ENCODE measurements at places on chromosomes 5 and 9. TPM values are rescaled to one million over a fixed set of nuclear protein-coding genes. Genes with fewer than 3 reads are reported as not detected.

- H3K4me1 ChIP-seq = no peaks in the 10 kb centered on the region
- H3K27ac ChIP-seq = no peak overlapping the region
- H3K4me3 ChIP-seq = no peak overlapping the region
- H3K27me3 ChIP-seq = no peaks in the 10 kb centered on the region
- H3K36me3 ChIP-seq = no peaks in the 10 kb centered on the region
Observed at GRCh38 chr5:131685516-131686171, 50.6 kb upstream of the RAPGEF6 start.

The ELAVL2 gene
- total RNA-seq = not detected

GRCh38 chr5:163727028-163727427, 221.6 kb downstream of the MAT2B start:
- H3K4me1 ChIP-seq = no peaks in the 10 kb centered on the region
- no peaks in the 10 kb centered on the region for H3K36me3 ChIP-seq
- no peak overlapping the region for H3K4me3 ChIP-seq

The GABBR2 gene
- total RNA-seq = not detected

The ROPN1L gene
- total RNA-seq = not detected

The C9 gene
- total RNA-seq = not detected

DNA sequence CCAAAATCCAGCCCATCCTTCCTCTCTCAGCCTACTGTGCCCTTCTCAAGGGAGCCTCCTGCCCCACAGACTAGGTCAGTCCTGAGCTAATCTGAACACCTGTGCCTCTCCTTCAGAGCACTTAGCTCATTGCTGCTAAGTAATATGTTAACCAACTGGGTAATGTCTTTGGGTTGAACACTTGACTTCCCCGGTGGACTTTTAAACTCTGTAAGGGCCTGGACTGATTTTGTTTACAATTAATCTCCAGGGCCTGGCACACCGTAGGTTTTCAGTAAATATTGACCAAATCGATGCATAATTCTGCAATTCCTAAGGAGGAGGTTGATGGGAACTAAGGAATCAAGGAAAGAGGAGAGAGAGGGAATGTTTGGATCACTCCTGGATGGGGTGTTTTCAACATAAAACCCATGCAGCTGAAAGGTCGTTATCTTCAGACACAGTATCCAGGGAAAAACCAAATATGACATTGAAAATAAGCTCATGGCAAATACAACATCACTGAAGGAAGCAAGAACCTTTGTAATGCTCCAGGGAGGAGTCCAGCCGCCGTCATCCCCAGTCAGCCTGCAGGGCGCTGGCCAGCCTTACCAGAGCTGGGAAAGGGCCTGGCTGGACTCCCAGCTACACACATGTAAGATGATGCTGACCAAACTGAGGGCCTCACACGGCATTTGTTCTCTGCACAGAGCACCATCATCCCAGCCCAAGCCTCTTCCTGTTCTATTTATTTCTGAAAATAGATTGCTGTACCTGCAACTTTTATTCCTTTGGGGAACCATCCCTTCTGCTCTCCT, 166.3 kb downstream of the C5orf15 start:
- H3K4me1 ChIP-seq = no peaks in the 10 kb centered on the region
- no peak for DNase-seq

- H3K36me3 ChIP-seq = no peaks in the 10 kb centered on the region
- H3K4me3 ChIP-seq = no peak overlapping the region
- no peaks in the 10 kb centered on the region for H3K27me3 ChIP-seq
Observed at GRCh38 chr9:77793849-77794248, 145.7 kb upstream of the GNA14 start.

DNA sequence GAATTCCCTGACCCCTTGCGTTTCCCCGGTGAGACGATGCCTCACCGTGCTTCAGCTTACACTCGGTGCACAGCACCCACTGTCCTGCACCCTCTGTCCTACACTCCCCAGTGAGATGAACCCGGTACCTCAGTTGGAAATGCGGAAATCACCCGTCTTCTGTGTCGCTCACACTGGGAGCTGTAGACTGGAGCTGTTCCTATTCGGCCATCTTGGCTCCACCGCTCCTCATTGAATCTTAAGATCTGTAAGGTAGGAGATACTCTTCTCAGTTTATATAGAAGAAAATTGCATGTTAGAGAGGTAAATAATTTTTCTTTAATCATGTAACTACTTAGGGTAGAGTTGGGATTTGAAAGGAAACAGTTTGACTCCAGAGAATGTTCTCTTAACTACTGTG, 62.2 kb downstream of the DMRTA1 start:
- no peaks in the 10 kb centered on the region for H3K27me3 ChIP-seq
- no peak for DNase-seq
- no peaks in the 10 kb centered on the region for H3K36me3 ChIP-seq
- no peak overlapping the region for H3K27ac ChIP-seq
- H3K4me3 ChIP-seq = no peak overlapping the region
- H3K4me1 ChIP-seq = no peaks in the 10 kb centered on the region

The C5orf46 gene
- total RNA-seq = not detected

DNA sequence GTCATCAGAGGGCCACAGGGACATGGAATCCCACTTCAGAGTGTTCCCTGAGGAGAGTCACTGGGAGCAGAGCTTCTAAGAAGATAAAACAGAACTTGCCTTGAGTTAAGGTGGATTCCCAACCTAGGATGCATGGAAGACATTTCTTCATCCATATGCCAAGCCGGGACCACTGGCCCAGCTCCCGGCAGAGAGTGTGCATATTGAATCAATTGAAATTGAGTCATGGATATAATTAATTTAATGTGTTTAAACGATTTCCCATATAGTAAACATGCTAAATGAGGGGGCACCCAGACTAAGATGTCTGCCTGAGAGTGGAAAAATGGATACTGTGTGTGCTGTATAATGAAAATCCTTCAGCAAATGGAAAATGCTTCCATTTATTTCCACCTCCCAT, 194.4 kb upstream of the TBC1D2 start:
- no peak overlapping the region for H3K4me3 ChIP-seq
- no peak for DNase-seq
- no peaks in the 10 kb centered on the region for H3K4me1 ChIP-seq
- no peak overlapping the region for H3K27ac ChIP-seq
- no peaks in the 10 kb centered on the region for H3K27me3 ChIP-seq
- H3K36me3 ChIP-seq = no peaks in the 10 kb centered on the region

DNA sequence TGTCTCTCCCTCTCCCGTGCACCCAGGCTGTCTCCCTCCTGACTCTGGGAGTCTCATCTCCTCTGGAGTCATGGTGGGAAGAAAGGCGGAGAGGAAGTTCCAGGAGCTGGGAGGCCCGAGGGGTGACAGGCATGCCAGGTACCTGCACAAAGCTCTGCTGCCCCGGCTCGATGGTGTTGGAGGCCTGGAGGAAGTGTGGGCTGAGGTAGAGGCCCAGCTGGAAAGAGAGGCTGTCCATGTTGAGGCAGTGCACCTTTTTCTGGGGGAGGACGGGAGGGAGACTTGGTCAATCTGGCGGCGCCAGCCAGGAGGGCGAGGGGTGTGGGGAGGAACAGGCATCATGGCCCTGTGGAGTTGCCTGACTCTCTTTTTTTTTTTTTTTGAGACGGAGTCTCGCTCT, 15.9 kb downstream of the FPGS start:
- H3K4me1 ChIP-seq = no peaks in the 10 kb centered on the region
- no peak for DNase-seq
- no peaks in the 10 kb centered on the region for H3K27me3 ChIP-seq
- no peak overlapping the region for H3K27ac ChIP-seq
- peaks cover 58% of the 10 kb centered on the region for H3K36me3 ChIP-seq

The CDH12 gene
- total RNA-seq = not detected
